ENCODE measurements at places on chromosomes 5 and 9.

- no peak for DNase-seq
Measured at GRCh38 chr9:2019723-2020122, 4.6 kb downstream of the SMARCA2 start.

GRCh38 chr9:81032831-81033230 lies 656.5 kb downstream of the TLE1 start:
- no peak for DNase-seq

- DNase-seq, result no peak
Measured at GRCh38 chr5:1288439-1289335, 6.2 kb downstream of the TERT start.

GRCh38 chr9:109416135-109416706 lies 81.9 kb downstream of the PTPN3 start:
- no peak for DNase-seq

GRCh38 chr9:133999851-134000265 lies 7.7 kb upstream of the VAV2 start:
- no peak for DNase-seq

DNA sequence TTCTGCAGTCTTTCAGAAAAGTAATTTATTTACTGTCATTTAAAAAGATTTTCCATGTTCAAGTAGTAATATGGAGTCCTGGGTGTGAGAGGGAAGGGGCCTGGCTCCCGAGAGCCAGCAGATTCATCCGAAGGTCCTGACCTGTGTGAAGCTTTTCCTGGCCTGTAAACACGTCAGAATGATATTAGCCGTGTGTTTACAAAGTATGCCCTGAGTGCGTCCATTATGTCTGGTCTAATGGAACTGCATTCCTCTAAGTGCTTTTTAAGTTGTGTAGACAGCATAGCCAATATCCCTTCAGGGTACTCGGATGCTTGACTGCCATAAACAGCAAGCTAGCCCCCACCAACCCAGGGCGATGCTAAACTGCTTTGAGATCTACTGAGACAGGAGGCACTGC lies 495.2 kb downstream of the AGTPBP1 start:
- peak; percentile 77 for DNase-seq

DNA sequence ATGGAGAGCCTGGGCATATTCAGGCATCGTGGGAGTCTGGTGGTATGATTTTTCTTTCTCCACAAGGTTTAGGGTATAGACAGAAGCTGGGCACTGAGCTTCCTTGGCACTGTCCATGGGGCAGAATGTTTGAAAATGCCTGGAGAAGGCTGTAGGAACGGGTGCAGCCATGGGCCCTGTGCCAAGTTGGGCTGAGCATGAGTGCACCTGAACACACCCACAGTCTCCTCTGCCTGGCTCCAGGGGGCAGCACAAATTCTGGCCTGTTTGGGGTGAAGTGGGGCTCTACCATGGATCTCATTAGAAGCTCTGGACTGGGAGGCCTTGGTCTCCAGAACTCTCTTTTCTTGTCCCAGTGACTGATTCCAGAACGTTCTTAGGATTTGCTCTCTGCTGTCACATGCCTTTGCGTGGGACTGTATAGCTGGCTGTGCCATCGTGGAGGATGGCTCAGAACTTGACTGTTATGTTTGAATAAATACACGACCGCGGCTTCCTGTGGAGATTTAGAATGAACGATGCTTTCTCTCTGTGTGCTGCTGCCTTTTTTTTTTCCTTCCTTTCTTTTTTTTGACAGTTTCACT lies 229.8 kb downstream of the FANCC start:
- no peak for DNase-seq

All from SK-N-DZ (cell line).